ENCODE measurements at places on chromosomes 6 and 20.

DNA sequence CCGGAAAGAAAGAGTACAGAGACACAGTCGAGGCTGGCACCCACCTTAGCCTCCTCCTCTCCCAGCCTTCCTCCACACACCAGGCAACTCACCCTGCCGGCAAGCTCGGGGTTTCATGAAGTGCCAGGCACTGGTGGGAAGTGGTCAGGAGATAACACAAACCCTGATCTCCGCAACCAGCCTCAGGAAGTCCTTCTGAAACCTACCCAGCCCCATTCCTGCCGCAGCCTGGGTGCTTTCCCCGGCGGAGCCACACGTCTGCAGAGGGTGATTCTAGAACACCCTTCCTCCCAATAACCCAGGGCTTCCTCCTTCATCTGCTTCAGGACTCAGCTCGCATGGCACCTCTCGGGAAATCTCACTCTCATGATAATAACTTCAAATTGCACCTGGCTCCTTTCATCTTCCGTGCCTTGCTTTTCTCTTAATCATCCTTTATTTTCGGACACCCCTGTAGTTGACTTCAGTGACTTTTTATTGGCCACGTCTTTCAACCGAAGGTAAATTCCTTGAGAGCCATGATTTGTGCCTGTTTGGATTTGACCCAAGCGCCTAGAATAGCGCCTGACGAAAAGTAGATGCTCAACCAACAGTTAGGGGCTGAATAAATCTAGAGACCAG is 8.7 kb upstream of the HLA-E start:
- DNase-seq: no peak

GRCh38 chr6:148001844-148002642 is 340.6 kb upstream of the SASH1 start:
- DNase-seq: no peak

- no peak for DNase-seq
Measured at GRCh38 chr20:35021831-35022230, 66.2 kb downstream of the MYH7B start.

DNA sequence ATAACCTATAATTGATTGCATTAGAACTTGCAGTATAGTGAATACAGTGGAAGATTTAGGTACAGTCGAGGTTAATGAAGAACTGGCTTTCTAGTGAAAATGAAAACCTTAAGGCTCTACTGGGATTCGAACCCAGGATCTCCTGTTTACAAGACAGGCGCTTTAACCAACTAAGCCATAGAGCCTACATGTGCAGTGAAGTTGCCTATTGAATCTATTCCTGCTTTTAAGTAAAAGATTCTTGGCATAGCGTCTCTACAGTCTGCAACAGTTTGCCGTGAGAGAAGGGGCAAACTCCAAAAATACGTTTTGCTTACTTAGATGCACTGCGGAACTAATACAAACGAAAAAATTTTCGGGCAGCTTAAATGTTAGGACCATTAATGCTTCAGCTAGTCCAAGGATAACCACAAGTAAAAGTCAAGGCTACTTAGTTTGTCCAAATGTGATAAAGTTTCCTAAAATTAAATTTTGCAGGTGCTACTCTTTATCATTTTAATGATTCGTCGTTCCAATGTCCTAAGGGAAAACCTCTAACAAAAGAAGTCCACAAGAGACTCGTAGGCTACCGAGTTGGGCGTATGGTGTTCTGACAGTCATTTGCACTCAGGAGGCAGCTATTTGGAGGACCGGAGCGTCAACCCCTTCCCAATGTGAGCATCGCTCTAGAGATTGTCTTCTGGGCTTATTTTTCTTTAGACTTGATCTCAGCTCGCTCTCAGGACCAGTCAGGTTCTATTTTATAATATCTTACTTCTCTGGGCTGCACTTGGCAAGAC is 31.3 kb upstream of the ZSCAN23 start:
- DNase-seq: no peak

DNA sequence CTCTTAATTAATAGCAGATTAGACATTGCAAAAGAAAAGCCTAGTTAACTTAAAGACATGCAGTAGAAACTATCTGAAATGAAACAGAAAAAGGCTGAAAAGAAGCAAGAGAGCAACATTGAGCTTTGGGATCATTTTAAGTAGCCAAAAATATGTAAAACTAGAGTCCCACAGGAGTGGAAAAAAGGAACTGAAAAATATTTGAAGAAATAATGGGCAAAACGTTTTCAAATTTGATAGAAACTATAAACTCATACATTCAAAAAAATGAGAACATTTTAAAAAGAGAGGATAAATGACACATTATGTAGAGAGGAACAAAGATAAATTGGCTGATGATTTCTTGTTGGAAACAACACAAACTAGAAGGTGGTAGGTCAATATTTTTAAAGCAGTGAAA is 166.1 kb upstream of the AKAP12 start:
- DNase-seq: no peak

DNA sequence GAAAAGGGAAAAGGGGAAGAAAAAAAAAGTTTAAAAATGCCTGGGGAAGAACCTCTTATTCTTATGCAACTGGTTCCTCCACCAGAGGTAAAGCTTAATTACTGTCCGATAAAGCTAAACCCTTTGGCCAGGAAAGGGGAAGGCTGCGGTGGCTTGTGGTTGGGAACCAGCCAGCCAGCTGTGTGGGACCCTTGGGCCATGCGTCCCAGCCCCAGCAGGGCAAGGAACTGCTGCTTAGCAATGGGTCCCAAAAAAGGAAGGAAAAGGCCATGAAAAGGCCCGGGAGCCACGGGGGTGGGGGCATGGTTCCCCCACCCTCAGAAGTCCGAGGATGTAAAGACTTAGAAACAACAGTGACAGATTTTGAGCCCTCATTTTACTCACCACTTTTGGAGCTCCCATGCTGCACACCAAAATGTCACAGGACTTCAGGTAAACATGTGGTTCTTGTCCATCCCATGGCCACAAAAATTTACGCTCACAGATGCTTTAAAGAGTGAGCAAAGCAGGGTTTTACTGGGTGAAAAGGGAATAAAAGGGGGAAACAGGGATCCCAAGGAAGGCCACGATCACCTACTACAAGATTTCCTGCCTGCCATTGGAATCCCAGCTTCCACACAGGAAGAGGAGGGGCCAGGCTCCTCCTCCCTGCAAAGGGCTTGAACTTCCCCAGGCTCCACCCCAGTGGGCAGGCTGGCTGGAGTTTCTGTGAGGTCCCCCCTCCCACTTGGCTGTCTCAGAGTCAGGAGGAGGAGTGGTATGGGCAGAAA is 1234.7 kb upstream of the GJE1 start:
- peak; percentile 33 for DNase-seq

DNA sequence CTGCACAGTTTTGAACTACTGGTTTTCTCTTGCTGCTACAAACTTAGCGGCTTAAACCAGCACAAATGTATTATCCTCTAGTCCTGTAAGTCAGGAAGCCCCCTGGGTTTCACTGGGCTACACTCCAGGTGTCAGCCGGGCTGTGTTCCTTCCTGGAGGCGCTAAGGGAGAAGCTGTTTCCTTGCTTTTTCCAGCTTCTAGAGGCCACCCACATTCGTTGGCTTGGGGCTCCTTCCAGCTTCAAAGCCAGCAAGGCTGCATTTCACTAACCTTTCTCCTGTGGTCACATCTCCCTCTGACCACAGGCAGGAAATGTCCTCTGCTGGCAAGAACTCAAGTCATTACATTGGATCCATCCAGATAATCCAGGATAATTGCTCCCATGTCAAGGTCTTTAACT is 350.6 kb upstream of the PLCB4 start:
- peak; percentile 58 for DNase-seq

DNA sequence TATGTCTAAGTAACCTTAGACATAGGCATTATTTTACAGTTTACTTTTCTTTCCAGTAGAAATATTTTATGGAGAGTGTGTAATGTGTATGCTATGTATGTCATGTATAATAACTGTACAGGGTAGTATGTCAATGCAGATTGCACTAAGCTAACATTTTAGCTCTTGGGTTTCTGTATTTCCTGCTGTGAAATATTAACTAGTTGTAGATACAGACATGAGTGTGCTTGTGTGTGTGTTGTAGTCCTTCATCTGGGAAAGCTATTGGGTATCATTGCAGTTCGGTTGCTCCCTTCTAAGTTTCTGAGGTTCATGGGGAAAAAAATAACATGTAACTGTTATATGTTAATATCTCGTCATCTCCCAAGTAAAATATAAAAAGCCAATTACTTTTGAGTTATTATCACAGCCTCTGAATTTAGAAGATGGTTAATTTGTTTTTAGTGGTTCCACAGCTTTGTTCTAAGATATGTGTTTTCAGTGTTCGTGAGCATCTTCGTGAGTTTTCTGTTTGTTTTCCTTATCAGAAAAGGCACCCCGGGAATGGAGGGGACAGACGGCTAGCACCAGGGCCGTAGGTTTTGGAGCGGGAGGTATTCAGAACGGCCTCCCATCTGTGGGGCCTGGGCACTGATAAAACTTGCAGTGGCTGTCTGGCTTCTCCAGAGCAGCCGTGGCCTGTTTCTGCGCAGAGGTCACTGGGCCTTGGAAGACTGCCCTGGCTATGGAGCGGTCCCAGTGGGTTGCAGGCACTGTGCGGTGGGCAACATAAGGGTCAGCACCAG is 215.0 kb downstream of the ARID1B start:
- peak; percentile 61 for DNase-seq

GRCh38 chr6:152959333-152959732 is 23.5 kb downstream of the FBXO5 start:
- DNase-seq: no peak

GRCh38 chr20:45452772-45453691 is 16.5 kb upstream of the WFDC2 start:
- no peak for DNase-seq

GRCh38 chr6:84707171-84707570 is 57.2 kb downstream of the TBX18 start:
- DNase-seq: peak; percentile 31

GRCh38 chr6:134312038-134312660 is 5.8 kb downstream of the SGK1 start:
- DNase-seq: no peak

- no peak for DNase-seq
Measured at GRCh38 chr6:70819646-70820045, 137.2 kb downstream of the B3GAT2 start.

- peak; percentile 18 for DNase-seq
Measured at GRCh38 chr20:25287631-25288290, 39.9 kb downstream of the PYGB start.

DNA sequence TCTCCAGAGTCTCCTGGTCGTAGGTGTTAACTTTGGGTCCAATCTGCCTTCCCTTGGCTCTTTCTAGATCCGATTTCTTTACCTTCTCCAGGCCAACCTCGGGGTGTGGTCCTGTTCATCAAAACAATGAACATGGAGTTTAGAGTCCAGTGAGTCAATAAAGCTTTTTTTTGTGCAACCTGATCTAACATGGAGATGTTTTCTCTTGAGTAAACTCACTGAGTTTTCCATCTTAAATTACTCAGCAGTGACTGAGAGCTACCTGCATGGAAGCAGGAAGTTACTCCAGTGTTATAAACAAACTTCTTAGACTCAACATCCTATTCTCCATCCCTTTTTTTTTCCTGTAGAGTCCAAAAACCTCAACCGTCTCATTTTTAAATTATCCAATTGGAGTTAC is 14.9 kb upstream of the SLC22A1 start:
- DNase-seq: no peak

GRCh38 chr20:9911519-9911918 is 72.6 kb upstream of the PAK5 start:
- no peak for DNase-seq

DNA sequence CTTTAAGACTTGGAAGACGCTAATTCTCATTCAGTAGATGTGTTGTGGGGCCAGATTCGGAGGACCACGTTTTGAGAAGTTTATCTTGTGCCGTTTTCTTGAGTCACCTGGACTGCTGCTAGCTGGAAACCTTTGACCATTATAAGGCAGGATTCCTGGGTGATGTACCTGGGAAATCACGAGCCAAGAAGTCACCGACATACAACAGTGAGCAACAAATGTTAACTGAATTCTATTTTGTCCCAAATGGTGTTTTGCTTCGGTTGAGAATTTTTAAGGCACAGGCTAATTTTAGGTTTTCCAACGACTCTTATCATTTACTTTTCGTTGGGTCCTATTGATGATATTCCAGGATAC is 93.4 kb upstream of the BTN3A2 start:
- DNase-seq: no peak

- DNase-seq: no peak
Measured at GRCh38 chr20:1568163-1568490, 10.6 kb upstream of the SIRPD start.

DNA sequence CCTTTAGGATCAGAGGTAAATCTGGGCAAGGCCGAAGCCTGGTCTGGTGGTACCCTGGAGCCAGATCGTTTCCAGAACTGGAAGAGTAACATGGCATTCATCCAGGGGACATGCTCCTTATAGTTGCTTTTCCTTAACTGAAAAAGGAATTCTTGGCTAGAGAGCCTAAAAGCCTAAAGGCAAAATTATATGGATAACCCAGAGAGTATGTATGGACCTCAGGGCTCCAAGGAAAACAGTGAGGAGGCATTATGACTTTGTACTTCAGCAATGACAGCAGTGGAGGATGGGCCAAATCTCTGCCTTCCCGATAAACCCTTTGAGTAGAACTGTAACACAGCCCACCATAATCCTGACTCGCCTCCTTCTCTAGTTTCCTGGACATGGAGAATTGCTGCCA is 29.3 kb downstream of the ARHGAP18 start:
- DNase-seq: no peak

- DNase-seq: peak; percentile 38
Measured at GRCh38 chr20:62244644-62245108, 6.4 kb downstream of the OSBPL2 start.

GRCh38 chr6:75855052-75855451 is 106.0 kb downstream of the MYO6 start:
- DNase-seq: no peak

GRCh38 chr6:112332274-112332673 is 14.9 kb upstream of the RFPL4B start:
- DNase-seq: no peak

- no peak for DNase-seq
Measured at GRCh38 chr6:75170691-75171560, 34.9 kb downstream of the COL12A1 start.

DNA sequence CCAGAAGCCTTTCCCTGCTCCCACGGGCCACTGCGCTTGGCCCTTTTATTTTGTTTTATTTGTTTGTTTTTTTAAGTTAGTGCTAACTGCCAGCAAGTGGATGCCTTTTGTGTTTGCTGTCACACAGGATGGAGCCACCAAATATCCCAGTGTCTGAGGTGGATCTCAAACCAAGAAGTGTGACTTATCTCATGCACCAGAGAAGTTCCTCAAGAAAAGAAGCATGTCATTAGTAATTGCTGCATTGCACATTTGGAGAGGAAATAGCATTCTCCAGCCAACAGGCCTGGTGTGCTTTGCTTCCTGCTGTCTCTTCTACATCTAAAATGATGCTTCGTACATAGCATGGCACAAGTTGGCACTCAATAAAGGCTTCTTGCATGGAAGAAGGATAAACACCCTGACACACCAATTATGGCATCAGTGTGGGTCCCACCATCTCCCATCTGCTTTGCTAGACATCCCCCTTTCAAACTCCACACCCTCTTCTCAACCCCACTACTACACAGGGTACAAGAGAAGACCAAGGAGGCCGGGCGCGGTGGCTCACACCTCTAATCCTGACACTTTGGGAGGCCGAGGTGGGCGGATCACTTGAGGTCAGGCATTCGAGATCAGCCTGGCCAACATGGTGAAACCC is 1.9 kb upstream of the ATP9A start:
- DNase-seq: no peak

- peak; percentile 64 for DNase-seq
Measured at GRCh38 chr6:35146453-35146852, 5.3 kb upstream of the TCP11 start.
